ENCODE measurements at places on chromosomes 7 and 10.
A peak's percentile ranks its signal among the peaks of the same experiment; 100 is the strongest.

- DNase-seq = no peak
Observed at GRCh38 chr7:142381727-142382390, 124.0 kb upstream of the PRSS58 start.

GRCh38 chr10:23422003-23422411 is 16.9 kb upstream of the OTUD1 start:
- no peak for DNase-seq

DNA sequence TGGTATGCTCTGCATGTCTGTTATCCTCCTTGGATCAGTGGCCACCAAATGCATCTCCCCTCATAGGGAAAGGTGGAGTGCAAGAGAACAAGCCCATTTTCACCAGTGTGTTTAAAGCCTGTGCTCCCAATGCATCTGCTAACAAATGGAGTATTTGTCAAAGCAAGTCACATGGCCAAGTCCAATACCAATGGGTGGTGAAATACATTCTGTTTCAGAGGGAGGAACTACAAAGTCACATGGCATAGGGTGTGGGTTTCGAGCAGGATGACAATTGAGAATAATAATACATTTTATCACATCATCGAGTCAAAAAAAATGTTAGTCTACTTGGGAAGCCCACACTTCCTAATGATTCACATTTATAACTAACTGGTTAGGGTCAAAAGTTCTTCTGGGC is 62.7 kb downstream of the SUGCT start:
- DNase-seq = no peak

DNA sequence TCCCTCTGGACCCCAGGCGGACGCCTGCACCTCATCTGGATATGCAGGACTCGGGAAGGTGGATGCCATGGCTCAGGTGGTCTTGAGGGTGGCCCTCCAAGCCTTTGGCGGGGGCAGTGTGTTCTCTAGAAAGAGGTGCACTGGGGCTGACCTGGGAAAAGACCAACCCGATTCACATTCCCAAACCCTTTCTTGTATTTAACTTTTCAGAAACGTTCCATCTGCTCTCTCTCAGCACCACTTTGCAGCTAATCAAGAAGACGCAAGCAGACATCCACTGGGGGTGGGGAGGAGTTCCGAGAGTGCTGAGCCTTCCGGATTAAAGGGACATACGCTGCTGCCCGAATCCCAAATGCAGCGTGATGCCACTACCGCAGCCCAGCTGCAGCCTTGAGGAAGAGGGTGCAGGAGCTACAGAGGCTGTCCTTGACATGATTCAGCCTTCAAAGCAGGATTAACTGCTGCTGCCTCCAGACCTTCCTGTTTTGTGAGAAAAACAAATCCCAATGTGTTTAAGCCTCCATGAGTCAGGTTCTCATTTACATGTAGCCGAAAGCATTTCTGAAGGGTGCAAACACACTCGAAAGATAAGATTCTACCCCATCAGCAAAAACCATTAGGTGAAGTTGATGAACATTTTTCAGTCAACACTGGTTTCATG is 39.9 kb downstream of the RBM17 start:
- DNase-seq = no peak

DNA sequence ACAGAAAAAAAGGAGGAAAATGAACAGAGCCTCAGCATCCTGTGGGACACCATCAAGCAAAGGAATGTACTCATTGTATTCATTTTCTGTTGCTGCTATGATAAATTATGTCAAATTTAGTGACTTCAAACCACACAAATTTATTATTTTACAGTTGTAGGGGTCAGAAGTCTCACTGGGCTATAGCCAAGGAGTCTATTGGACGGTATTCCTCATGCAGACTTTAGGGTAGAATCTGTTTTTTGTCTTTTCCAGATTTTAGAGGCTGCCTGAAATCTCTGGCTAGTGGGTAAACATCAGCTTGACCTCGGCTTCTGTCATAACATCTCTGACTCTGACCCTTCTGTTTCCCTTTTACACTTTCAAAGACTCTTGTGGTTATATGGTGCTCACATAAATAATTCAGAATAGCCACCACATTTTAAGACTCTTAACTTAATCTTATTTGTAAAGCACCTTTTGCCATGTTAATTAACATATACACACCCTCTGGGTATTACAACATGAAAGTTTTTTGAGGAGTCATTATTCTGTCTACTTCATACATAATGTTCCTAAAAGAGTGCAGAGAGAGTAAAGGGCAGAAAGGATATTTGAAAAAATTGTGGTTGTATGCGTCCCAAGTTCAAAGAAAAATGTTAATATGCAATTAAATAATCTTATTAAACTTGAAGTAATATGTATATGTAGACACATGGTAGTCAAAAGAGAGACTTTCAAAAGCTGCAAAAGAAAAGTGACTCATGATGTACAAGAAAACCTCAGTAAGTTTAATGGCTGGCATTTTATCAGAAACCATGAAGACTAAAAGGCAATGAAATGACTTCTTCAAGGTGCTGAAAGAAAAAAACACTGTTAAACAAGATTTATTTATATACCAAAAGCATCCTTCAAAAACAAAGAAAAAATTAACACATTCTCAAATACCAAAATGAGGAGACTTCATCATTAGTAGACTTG is 70.8 kb upstream of the MEOX2 start:
- DNase-seq = no peak

GRCh38 chr7:146175716-146176115 is 59.1 kb downstream of the CNTNAP2 start:
- no peak for DNase-seq

DNA sequence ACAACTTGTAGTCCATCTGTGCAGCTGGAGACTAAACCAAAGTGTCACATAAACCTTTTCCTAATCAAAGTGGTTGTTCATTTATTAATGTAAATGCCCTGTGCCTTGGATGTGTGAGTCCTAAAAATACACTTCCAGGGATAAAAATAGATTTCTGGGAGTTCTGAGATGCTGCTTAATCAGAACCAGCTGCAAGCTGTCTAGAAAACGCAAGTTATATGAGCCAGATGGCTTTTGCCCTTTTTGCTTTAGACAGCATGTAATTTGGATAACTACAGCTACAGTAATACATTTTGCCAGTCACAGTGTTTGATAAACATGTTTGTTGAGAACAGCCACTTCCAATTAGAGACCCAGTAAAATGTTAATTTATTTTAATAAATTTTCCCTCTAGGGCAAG is 185.1 kb upstream of the PRPS1L1 start:
- no peak for DNase-seq

- DNase-seq = no peak
Observed at GRCh38 chr7:105209870-105210269, 178.9 kb downstream of the SRPK2 start.

GRCh38 chr7:130875901-130876300 is 141.9 kb upstream of the KLF14 start:
- no peak for DNase-seq

DNA sequence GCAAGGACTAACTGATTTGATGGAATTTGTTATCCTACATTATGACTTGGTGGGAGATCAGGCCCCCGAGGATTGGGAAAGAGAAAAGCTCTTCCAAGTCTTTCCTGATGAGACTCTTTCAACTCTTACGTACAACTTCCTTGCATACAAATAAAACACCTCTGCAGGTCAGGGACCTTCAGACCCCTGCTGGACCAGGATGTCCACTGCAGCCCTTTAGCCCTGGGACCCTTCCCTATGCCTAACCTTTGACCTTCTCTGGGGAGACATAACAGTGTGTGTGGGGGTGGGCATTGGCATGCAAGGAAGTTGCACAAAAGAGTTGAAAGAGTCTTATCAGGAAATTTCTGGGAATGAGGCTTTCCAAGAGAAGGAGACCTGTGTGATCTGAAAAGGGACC is 859.4 kb downstream of the TYW1 start:
- no peak for DNase-seq

- DNase-seq = no peak
Observed at GRCh38 chr10:89047397-89047796, 56.8 kb downstream of the FAS start.

- no peak for DNase-seq
Observed at GRCh38 chr10:71222601-71223346, 10.4 kb downstream of the UNC5B start.

- DNase-seq = peak; percentile 94
Observed at GRCh38 chr7:23470330-23471105, at the start of gene IGF2BP3. Gene IGF2BP3 (minus strand): TSS chr7:23470491. CDS start chr7:23470110, 381 bp downstream.

DNA sequence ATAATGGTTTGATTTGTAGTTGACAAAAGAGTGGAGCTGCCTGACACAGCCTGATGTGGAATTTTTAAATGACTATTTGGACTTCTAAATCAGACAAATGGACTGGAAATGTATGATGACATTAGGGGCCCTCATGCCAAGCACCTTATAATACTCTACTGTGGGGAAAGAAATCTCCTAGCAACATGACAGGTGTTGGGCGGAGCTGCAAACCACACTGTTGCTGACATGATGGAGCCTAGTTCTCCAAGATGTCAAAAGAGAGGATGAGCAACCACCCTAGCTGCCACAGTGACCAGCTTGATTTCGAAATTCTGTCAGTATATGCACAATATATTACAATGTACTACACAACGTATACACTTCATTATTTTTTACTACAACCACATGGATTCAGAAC is 65.8 kb downstream of the RHOBTB1 start:
- DNase-seq = no peak

GRCh38 chr10:131899695-131900349 is 986 bp upstream of the PPP2R2D start:
- peak; percentile 34 for DNase-seq

GRCh38 chr7:55423277-55423711 is 58.2 kb downstream of the LANCL2 start:
- DNase-seq = no peak

GRCh38 chr10:102117391-102118159 is 2.6 kb downstream of the LDB1 start:
- peak; percentile 75 for DNase-seq

GRCh38 chr10:30183055-30183402 is 123.6 kb upstream of the JCAD start:
- no peak for DNase-seq

DNA sequence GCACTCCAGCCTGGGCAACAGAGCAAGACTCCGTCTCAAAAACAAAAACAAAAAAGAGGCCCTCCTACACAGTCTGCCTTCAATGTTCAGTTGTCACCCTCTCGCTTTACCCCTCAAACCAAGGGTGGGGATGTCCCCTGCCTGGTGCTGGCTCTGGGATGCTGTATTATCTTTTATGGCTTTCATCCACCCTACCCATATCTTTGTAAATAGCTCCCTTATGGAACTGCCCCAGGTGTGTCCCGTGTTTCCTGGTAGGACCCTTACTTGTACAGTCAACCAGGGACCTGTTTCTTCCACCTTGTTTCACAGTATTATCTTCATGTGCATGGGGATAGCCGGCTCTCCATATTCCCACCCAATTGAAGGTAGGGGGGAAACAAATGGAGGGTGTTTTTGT is 15.7 kb upstream of the LAMB1 start:
- no peak for DNase-seq

GRCh38 chr7:134920026-134920753 is 66.1 kb upstream of the AGBL3 start:
- DNase-seq = no peak

DNA sequence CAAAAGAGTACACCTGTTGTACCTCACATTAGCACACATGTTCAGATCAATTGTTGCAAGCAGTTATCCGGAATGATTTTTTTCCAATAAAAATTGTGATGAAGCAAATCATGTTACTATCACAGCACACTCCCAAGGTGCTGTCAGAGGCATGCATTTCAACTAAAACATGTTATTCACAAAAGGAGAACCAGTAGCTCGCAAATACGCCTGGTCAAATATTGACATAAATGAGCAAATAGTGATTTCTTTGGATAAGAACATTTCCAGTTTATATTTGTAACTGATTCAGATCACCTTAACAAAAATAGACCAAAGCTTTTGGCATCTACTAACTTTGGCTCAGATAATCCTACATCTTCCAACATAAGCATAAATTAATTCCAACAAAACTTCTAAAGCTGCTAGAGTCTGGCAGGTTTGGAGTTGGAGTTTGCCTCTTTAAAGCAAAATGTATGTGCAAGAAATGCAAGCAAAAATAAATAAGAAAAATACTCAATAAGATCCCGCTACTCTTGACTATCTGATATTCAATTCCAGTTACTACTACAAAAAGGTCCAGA is 208.0 kb downstream of the SFMBT2 start:
- DNase-seq = no peak

DNA sequence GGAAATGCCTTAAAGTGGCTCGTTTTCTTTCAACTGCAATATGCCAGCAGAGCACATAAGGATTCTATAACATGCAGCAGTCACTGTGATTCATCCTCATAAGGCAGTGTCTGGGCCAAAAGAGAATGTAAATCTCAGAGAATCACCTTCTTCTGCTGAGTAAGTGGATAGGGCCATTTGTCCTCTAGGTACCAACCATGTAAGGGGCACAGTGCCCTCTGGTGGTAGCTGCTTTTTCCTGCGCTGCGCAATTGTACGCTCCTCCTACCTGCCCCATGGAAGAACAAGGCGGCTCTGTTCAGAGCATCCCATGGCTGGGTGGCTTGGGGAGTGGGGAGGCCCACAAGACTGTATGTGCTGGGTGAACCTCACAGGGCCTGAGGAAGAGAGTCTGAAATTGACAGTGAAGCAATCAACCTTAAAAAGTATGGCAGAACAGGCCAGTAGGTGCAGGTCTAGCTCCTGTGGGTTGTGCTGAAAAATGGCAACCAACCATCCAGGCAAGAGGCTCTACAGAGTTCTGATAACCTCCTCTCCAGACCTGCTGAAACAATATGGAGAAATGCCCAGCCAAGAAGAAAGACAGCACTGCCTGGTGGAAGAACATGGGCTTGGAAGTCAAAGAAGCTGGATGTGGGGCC is 78.6 kb upstream of the C10orf90 start:
- DNase-seq = peak; percentile 43

DNA sequence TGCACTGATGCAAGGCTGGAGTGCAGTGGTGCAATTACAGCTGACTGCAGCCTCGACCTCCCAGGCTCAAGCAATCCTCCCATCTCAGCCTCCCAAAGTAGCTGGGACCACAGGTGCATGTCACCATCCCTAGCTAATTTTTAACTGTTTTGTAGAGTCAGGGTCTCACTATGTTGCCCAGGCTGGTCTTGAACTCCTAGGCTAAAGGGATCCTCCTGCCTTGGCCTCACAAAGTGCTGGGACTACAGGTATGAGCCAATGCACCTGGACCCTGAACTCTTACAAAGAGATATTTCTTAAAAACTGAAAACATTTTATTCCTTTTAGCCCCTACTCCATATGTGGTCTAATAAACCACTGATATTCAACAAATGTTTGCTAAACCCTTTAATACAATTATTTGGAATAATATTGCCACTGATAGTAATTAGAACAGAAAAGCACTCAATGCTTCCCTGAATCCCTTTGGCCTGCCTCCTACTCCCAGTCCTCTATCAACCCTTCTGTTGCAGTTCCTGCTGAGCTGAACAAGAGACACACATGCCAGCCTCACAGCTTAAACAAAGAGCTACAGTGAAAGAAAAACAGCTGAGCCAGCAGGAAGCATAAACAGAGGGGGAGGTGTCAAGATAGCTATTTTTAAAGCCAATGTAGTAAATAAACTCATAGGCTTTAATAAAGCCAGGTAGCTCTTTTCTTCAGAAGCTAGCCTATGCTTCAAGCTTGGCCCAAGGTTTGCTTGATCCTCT is 7.0 kb upstream of the GNAI1 start:
- DNase-seq = no peak

DNA sequence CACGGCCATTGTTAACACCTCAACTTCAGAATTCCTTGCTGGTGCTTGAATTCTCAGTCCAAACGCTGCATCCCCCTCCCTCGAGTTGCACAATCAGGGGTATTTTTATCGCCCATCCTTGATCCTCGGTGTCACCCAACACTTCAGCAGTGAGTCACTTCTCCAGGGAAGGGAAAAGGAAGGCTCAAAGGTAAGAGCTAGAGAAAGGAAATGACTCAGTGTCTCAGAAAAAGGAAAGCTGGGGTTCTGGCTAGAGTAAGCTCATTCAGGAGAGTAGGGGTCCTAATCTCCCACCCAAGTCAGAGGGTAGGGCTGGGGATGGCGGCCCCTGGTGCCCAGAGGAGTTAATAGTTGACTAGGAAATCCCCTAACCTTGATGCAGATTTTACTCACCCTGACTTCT is 39.8 kb upstream of the TRIM8 start:
- peak; percentile 65 for DNase-seq
